Putamen (tissue), 1 donor: ENCODE measurements at places on chromosomes 5 and 9.

GRCh38 chr9:113957351-113957750 lies 81.2 kb downstream of the ZNF618 start:
- DNase-seq = no peak

DNA sequence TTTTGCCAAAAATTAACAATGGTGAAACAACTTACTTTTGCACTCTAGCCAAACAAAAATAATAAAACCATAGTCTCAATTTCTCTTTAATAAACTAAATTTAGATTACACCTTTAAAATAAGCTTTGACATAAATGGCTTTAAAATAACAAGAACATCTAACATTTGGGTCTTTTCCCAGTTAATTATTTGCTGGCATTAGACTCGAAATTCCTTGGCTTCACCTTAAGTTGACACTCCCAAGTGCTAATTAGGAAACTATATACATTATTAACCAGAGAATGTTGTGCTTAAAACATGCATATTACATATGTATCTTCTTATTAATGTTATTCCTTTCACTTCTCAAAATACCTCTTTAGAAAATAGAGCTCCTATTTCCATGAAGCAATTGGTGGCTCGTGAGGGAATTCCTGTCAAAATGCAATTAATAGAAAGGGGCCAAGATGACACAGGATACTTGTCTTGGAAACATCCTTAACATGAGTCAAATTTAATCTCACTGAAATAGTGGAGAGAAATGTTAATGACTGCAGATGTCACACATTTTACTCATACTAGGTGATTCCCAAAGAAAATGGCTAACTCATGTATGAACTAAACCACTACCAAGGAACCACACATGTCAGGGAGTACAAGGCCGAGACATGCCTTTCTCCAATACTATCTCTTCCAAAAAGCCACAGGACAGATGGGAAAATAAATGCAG lies 932.9 kb upstream of the DMAC1 start:
- DNase-seq = no peak

GRCh38 chr5:38543886-38544285 lies 12.6 kb downstream of the LIFR start:
- DNase-seq = peak; percentile 38

DNA sequence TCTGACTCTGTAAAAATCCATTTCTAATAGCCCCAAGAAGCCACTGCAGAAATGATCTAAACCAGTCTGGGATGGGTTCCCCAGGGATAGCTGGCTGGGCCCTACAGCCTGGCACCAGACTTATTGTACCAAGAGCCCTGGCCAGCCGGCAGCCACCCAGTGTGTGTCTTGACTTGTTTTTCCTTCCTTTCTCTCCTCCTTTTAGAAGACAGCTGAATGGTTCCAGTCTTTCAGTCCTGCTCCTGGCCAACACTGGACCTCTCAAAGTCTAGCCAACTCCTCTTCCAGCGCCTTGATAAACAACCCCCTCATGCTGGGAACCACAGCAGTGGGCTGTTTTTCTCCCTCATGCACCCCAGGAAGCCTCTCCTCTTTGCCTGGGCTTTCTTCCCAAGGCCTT lies 34.1 kb downstream of the ATOX1 start:
- DNase-seq = peak; percentile 57

DNA sequence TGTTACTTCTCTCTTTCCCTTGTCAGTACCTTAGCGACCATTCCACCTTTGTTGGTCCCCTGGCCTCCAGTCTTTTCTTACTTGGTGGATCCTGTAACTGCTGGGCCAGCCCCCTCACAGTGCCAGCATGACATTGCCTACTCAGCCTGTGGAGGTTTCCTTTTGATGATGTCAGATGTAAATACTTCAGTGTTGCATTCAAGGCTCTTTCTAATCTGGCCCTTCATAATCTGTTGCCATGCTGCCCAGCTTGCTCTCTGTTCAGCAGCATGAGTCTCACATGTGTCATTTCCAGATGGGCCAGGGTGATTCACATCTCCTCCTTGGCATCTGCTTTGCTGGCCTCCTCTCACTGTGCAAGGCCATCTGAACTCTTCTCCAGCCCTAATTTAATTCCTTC lies 57.1 kb downstream of the MAST4 start:
- DNase-seq = no peak

DNA sequence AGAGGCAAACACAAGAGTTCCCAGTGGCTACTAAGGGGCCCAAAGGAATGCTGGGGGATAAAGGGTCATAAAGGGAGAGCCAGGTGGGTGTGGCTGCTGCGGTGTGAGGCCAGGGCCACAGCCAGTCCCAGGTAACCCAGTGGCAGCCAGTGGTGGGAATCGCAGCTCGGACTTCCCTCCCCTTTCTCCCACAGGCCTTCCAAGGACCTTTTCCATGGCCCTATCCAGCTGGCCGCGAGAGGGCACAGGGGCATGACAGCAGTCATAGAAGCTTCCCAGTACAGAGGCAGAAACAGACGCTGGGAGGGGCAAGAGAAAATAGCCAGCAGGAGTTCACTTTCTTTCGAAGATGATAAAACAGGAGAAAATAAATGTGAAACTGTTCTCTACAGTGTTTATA lies 257.6 kb downstream of the SEMA5A start:
- DNase-seq = no peak

DNA sequence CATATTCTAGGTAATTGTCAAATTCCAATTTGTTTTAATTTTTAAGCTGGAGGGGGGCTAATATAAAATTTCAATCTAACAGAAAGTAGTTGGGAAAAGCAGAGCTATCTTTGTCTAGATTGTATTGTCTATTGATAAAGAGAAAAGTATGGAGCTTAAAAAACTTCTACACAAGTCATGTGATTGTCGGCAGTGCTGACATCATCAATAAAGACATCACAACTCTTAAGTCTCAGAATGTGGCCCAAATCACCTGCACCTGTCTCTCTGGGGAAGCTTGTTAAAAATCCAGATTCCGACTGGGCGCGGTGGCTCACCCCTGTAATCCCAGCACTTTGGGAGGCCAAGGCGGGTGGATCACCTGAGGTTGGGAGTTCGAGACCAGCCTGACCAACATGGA lies 333.8 kb downstream of the RASEF start:
- no peak for DNase-seq

GRCh38 chr9:111916234-111916645 lies 19.6 kb downstream of the UGCG start:
- no peak for DNase-seq

GRCh38 chr5:143013176-143013891 lies 243.2 kb downstream of the ARHGAP26 start:
- DNase-seq = no peak

DNA sequence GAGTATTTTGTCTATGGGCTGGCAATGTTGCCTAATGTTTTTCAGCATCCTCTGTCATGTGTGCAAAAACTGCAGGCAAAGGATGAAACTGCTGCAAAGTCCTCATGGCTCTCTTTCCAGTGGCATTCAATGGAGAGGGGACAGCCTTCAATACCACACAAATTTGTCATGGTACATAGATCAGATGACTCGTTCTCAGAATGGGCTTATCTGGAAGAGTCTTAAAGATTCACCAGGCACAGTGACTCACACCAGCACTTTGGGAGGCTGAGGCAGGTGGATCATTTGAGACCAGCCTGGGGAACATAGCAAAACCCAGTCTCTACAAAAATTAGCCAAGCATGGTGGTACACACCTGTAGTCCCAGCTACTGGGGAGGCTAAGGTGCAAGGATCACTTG lies 5.3 kb downstream of the CDKN2AIPNL start:
- DNase-seq = no peak

GRCh38 chr9:129393064-129393463 lies 215.0 kb upstream of the IER5L start:
- no peak for DNase-seq

- no peak for DNase-seq
These were observed 9.8 kb downstream of the COL5A1 start for GRCh38 chr9:134651226-134651905.

GRCh38 chr5:35880156-35880555 lies 23.5 kb downstream of the IL7R start:
- no peak for DNase-seq

GRCh38 chr9:20197976-20198685 lies 409.3 kb upstream of the SLC24A2 start:
- DNase-seq = no peak

- DNase-seq = peak; percentile 23
These were observed 1.6 kb downstream of the INSYN2B start for GRCh38 chr5:169978714-169979113.

- DNase-seq = no peak
These were observed 96.4 kb upstream of the NTRK2 start for GRCh38 chr9:84573083-84573482.

DNA sequence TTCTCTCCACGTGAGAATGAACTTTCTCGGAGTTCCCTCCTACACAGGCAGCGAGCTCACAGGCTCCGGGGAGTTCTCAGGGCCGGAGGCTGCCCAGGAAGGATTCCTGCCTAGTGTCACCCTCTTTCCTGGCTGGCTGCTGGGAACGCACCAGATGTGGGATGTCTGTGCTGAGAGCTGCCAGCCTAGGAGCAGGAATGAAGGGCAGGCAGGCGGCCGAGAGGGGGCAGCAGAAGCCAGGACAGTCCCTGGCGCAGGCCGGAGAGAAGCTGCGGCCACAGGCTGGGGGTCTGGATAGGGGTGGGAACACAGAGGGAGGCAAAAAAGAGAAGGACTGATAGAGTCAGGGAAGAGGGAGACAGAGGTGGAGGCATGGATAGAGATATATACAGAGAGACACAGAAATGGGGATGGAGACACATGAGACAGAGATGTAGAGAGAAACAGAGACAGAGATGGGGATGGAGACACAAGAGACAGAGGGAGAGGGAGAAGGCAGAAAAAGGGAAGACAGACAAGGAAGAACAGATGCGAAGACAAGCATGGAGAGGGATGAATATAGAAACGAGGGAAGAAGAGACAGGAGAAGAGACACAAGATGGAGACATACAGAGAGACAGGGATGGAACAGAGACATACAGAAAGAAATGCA lies 25.3 kb upstream of the ENHO start:
- DNase-seq = peak; percentile 62

DNA sequence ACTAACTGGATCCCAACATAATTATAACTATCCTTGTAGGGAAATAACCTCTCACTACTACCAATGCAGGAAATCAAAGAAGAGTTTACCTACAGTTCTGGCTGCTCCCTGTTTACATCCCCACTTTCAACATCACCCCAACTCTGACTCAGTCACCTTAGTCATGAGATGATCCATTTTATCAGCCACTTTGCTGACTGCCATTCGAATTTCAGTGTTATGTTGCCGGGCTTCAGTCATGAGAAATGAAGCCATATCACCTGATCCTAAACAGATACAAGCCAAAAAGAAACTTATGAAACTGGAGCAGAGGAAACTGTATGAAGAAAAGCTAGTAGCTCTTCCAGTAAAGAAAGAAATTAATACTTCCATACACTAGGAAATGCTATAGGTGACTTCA lies 33.7 kb downstream of the SLC31A2 start:
- DNase-seq = no peak

GRCh38 chr5:2173151-2173834 lies 290.6 kb upstream of the IRX4 start:
- no peak for DNase-seq

DNA sequence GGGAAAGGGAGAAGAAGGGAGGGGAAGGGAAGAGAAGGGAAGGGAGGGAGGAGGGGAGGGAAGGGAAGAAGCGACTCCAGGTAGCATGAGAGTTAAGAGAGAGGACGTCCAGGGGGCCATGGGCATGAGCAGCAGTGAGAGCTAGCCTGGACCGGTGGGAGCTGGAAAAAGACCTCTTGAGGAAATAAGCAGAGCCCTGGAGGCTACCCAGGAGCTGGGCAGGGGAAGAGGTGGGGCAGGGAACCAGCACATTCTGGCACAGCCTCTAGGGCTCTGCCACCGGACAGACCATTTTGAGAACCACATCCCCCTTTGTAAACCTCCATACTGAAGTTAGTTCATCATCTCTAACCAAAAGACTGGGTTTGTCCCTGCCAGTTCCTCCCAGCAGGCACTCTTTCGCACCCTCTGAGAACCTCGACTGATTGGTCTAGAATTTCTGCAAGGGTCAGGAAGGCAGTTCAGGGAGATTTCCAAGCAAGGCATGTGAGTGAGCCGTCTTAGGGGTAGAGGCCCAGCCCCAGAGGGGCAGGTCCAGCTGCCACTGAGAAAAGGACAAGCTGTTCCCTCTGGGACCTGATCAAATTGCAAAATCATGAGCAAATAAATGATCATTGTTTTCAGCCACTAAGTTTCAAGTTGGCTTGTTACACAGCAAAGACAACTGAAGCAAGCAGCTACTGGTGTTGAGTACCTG lies 11.6 kb downstream of the NAIF1 start:
- no peak for DNase-seq

- no peak for DNase-seq
These were observed 128.2 kb upstream of the TMEM161B start for GRCh38 chr5:88396751-88397281.

GRCh38 chr5:67795781-67796477 lies 419.6 kb upstream of the PIK3R1 start:
- no peak for DNase-seq

- no peak for DNase-seq
These were observed 206.5 kb downstream of the PAX5 start for GRCh38 chr9:36827593-36827992.

- DNase-seq = no peak
These were observed 1506.1 kb upstream of the CDH9 start for GRCh38 chr5:28544501-28544900.

GRCh38 chr9:122931226-122932121 lies at the start of gene ZBTB26:
Gene ZBTB26, minus strand, starts transcription at chr9:122931512. Its CDS starts 11,578 bp downstream, at chr9:122919934.
- peak; percentile 97 for DNase-seq

DNA sequence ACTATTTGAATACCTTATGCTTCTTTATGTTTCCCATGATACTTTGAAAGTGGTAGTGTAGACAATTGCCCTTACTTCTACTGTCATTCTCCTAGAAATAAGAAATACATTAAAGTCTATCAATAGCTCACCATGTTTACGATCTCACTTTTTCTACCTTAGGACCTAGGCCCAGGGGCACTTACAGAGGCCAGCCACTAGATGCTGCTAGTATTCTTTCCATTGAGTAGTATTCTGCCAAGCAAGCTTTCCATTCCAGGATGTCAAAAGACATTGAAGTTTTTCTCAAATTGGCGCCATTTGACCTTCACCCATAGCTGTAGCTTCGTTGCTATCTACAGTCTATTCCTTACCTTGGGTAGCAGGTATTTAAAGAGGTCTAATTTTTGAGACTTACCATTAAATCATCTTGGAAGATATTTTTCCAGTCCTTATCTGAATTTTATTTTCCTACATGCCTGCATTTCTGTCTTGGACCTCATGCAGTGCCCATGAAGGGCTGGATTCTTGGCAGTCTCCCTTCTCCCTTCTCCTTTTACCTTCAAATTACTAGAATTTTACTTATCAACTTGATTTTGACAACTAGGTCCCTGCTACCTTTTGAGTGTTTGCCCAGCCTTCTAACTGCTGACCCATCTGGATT lies 246.0 kb upstream of the NUDT12 start:
- peak; percentile 71 for DNase-seq

DNA sequence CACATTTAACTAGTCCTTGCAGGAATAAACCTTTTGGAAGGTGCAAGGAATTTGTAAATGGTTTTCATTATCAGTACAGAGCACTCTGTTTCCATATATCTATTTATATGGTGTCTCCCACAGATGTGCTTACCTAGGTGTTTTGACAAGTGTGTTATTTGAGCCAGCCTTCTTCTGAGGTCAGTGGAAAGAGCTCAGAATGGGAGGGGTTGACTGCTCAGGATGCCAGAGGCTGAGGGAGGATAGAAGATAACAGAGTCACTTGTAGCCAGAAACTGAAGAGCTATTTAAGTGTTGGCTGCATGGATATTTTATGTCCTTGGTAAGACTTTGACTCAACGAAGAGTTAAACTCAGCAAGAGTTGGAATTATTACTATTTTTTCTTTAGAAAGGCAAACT lies 5.0 kb downstream of the CMYA5 start:
- no peak for DNase-seq
